ENCODE measurements at places on chromosomes 1 and 21.

- no peak for DNase-seq
Measured at GRCh38 chr1:207423560-207424292, 30.4 kb upstream of the CR2 start.

- no peak for DNase-seq
Measured at GRCh38 chr1:155931332-155932038, 2.7 kb downstream of the KHDC4 start.

GRCh38 chr1:81305997-81306452, 494.7 kb upstream of the ADGRL2 start:
- no peak for DNase-seq

DNA sequence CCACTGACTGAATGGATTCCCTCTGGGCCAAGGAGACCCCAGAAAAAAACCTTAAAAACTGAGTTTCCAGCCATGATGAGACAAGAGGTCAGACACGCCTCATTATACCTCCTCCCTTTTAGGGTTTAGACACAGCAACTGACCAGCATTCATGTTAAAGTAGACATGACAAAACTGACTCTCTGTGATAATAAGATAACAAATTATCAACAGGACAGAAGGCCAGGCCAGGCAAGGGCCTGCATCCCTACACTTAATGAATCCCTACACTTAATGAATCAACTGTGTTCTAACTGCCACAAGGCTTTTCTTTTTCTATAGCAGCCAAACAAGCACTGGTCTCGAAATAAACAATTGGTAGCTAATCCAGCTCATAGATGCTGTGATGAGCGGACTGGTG, 33.3 kb upstream of the FAM89A start:
- no peak for DNase-seq

- DNase-seq, result no peak
Measured at GRCh38 chr1:194568610-194569009, 1382.2 kb upstream of the B3GALT2 start.

DNA sequence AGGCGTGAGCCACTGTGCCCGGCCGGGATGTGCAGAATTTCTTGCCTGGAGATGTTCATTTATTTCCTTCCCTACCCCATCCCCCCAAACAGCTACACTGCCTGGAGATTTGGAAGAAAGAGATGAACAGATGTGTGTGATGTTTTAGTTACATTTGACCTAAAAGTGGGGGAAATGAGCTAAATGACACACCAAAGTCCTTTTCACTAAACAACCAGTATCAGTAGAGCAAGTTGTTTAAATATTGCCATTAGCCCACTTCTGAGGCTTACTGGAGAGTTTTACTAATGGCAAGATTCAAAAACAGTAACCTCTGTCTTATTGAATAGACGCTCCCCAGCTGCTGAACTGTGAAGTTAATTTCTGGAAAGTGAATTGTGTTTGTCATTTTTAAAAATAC, 100.1 kb downstream of the RUNX1 start:
- no peak for DNase-seq

- no peak for DNase-seq
Measured at GRCh38 chr1:157774412-157774811, 2.5 kb downstream of the FCRL2 start.

DNA sequence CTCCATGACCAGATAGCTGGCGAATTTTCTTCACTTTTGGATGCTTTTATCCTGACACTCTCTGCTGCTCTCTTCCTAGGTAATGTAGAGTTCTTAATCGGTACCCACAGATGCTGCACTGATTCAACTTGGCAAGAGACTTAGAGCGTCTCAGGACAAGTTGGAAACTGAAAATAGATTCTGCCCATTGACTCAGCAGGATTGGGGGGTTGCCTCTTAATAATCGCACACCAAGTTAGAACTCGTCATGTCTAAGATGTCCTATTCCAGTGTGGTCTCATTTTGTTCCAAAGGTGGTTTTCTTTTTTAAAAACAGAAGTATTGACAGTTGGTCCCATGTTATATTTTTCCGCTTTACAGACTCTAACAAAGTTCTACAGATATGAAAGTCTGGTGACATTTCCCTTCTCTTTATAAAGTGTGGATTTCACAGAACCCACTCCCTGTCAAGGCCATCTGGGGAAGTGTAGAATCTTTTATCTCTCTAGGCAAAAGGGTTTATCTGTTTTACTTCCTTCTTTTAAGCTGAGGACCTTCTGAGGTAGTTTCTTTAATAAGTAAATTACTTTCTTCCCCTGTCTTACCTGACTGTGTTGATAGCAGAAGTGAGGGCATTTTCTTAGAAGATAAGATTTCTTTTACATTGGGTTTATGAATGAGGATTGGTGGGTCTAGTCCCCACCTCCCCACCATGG, 12.1 kb upstream of the DIPK1A start:
- peak; percentile 49 for DNase-seq

- DNase-seq, result no peak
Measured at GRCh38 chr1:162389021-162389818, 7.7 kb downstream of the C1orf226 start.

- no peak for DNase-seq
Measured at GRCh38 chr1:241308471-241308870, 48.5 kb downstream of the RGS7 start.

DNA sequence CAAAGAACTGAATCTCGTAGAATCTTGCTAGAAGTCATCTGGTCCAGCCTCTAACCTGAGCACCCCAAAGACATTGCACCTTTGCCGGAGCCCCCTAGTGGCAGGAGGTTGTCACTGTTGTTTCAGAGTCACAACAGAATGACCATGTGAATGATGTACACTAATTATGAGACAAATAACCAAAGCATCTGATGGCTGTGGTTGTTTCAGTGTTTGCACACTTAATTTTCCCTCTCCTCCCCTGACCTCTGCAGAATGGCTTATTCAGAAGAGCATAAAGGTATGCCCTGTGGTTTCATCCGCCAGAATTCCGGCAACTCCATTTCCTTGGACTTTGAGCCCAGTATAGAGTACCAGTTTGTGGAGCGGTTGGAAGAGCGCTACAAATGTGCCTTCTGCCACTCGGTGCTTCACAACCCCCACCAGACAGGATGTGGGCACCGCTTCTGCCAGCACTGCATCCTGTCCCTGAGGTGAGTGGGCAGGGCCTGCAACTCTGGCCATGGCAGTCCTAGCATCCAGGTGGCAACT, 26.4 kb downstream of the TRAF5 start:
- DNase-seq, result peak; percentile 32

DNA sequence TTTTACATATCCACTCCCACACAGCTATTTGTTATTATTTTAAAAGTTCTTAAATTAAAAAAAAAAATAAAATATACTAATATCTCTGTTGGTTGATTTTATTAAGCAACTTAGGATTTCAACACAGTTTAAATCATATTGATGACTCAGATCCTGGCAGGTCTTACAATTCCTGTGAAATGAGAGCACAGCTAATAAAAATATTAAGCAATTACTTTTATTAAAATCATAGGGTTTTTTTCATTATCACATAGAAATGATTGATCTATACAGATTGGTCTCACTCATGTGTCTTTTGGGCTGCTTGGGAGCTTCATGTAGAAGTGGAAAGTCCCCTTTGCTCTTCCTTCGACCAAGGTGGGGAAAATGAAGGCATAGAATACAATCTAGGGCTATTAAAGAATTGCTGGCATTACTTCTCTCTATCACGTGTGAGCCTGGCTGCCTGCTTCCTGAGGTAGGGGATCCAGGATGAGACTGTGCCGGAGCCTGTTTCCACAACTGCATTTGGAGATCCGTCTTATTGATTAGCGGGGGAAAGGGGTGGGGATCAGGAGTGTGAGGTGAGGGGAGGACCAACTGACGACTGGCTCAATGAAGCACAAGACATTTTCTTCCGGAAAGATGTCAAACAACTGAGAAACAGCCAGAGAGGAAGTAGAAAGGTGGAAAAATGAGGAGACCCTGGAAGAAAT, 858.0 kb downstream of the USP25 start:
- no peak for DNase-seq

DNA sequence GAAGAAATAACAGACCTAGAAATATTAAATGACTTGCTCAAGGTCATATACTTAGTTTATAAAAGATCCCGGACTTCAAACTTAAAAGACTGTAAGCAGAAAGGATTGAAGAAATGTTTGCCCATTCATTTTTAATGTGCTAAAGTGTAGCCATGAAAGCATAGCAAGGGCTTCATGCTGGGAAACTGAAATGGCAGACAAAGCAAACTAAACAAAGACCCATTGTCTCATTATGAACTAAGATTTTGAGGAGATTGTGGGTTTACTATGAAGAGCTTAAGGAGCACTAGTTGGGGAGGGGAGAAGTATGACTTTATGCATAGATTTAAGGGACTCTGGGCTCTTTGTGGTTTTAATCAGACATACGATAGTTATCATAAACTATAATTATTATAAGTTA, 26.3 kb downstream of the ADAMTS1 start:
- no peak for DNase-seq

DNA sequence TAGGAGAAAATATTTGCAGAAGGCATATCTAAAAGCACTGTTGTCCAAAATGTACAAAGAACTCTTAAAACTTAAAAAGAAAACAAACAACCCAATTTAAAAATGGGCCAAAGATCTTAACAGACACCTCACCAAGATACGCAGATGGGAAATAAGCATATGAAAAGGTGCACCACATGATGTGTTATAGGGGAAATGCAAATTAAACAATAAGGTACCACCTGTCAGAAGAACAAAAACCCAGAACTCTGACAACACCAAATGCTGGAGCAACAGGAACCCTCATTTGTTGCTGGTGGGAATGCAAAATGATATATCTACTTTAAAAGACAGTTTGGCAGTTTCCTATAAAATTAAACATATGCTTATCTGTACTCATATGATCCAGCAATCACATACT, 18.1 kb downstream of the SLC2A5 start:
- DNase-seq, result no peak

GRCh38 chr1:214326406-214326805, 45.4 kb downstream of the SMYD2 start:
- DNase-seq, result no peak
